NCI-H2171 (cell line): ENCODE measurements at places on chromosomes 13 and 19.
A peak's percentile ranks its signal among the peaks of the same experiment; 100 is the strongest.

DNA sequence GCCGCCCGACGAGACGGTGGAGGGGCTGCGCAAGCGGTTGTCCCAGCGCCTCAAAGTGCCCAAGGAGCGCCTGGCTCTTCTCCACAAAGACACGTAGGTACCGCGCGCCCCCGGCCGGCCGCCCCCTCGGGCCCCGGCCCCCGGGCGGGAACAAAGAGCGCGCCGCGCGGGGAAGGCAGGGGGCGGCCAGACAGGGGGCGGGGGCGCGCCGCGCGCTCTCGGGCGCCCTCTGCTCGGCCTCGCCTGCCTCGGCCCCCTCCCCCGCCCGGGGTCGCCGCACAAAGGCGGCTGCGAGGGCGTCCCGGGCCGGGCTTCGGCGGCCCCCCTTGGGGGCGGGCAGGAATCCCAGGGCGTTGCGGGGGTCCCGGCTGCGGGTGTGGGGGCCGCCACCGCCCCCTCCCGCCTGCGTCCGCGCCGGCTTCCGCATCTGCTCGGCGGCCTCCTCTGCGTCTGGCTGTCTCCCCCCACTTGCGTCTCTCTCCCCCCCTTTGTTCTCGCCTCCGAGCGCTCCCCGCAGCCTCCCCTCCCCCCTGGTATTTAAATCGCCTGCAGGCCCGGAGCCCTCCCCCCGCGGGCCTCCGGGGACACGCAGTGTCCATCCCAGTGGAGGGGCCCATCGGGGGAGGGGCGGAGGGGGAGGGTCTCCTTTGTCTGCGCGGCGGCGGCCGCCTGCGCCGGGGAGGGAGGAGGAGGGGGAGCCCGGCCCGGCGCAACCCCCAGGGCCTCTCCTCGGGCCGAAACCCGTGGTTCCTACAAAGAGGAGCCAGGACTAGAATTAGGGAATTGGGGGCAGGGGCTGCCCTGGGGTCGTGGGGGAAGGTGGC lies 2.3 kb downstream of the MIDN start:
- peak; percentile 62 for DNase-seq

DNA sequence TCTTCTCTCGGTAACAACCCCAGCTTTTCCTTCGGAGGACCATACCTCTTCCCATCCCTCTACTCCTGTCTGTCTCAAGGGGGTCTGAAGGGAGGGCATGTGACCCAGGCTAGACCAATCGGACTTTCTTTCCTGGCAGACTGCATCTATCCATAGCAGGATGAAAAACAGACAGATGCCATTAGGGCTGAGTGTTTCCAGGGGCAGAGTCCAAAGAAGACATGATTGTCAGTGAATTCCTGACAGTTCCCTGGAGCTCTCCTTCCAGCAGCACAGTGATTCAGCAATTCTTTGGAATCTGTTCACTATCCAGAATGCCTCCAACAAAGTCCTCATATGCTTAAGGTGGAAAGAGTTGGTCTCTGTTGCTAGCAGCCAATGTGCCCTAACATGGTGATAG lies 189.8 kb downstream of the KCTD12 start:
- DNase-seq = no peak

DNA sequence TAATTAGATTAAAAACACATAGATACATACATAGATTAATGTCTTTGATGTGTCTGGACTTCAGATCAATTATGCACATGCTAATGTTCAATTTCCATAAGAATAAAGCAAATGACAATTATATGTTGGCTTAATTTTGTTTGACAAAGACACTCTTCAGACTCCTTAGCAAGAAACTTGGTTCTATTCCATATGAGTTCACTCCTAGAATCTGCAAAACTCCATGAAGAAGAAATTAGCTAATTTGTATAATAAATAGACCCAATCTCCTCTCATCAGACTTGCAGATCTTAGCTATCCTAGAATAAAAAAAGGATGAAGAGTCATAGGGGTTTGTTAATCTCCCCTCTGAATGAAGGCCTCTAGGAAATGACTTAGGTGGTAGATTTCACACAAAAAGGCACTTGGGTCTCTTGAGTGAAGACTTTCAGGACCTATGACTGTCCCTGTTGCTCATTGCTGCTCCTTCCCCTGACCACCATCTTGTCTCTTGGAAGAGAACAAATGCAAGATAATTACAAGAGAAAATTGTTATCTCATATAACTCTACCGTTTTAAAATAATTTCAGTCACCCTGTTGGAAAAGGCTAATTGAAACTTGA lies 302.2 kb downstream of the EFNB2 start:
- no peak for DNase-seq

DNA sequence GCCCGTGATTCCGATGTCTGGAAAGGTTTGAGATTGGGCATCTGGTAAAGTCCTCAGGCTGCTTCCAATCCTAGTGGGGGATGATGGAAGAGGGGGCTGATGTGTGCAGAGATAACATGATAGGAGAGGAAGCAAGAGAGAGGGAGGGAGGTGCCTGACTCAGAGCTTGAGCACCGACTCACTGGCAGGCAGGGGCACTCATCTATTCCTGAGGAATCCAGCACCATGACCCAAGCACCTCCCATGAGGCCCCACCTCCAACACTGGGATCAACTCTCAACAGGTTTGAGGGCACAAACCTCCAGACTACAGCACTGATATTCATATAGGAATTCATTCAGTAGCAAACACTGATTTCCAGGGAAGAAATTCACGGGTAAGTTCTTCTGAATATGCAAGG lies 5.6 kb upstream of the SIGLEC9 start:
- no peak for DNase-seq

DNA sequence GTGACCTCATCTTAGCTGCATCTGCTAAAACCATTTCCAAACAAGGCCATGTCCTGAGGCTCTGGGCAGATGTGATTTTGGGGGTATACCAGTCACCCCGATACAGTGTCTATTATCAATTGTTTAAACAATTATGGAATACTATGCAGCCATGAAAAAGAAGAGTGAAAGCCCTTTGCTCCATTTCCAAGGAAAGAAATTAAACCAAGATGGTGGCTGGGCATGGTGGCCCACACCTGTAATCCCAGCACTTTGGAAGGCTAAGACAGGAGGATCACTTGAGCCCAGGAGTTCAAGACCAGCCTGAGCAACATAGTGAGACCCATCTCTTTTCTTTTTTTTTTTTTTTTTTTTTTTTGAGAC lies 763 bp downstream of the TEKTIP1 start:
- no peak for DNase-seq

DNA sequence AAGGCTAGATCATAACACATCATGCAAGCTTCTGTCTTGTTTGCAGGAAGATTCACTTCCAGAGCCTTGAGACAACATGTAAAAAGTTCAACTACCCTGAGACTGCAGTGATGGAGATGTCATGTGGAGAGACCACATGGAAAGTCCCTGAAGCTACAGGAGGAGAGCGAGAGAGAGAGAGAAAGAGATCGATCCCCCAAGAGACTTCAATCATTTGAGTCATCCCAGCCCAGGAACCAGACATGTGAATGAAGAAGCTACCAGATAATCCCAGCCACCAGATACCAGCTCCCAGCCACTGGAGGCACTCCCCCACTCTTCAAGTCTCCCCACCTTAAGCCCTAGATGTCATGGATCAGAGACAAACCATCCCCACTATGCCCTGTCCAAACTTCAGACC lies 10.7 kb upstream of the EVI5L start:
- DNase-seq = no peak

DNA sequence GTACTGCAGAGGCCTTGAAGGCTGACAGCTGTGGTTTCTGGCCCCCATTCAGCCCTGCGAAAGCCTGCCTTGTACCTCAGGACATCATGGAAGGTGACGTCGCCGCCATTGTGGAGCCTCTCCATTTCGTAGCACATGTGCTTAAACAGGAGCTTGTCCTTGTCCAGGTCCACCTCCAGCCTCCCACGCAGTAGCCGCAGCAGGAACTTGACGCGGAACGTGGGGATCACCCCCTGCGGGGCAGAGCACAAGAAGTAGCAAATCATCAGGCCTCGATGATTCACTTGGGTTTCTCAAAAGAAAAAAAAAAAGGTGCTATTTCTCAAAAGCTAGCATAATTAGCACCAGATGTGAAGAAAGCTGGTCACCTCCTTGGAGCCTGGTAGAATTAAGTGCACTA lies 351.0 kb downstream of the NALCN start:
- no peak for DNase-seq

DNA sequence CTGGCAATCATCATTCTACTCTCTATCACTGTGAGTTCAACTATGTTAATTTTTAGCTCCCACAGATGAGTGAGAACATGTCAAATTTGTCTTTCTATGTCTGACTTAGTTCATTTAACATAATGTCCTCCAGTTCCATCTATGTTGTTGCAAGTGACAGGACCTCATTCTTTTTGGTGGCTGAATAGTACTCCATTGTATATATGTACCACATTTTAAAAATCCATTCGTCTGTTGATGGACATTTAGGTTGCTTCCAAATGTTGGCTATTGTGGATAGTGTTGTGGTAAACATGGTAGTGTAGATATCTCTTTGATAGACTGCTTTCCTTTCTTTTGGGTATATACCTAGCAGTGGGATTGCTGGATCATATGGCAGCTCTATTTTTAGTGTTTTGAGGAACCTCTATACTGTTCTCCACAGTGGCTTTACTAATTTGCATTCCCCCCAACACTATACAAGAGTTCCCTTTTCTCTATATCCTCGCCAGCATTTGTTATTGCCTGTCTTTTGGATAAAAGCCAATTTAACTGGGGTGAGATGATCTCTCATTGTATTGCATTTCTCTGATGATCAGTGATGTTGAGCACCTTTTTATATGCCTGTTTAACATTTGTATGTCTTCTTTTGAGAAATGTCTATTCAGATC lies 124.1 kb downstream of the PCCA start:
- DNase-seq = no peak

DNA sequence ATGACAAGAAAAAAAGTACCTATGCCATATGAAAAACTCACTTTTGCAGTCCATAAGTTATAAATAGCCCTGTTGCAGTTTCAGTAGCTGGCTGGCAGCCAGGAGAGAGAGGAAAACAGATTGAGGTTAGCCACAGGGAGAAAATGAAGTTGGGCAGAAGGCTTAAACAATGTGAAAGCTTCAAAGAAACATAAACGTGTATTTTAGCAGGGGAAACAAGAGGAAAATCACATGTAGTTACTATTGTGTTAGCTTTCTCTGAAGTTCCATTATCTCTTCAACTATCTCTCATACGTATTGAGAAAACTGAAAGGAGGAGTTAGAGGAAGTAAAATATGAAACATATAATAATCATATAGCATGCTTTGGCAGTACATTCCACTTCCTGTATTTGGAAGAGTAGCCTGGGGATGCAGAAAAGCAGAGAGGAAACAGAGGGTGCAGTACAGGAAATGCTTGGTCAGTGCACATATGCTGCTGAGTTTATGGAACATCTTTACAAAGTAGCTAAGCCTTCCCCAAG lies 1551.1 kb downstream of the EFNB2 start:
- DNase-seq = peak; percentile 45
